ENCODE measurements at places on chromosomes 6 and 20.

DNA sequence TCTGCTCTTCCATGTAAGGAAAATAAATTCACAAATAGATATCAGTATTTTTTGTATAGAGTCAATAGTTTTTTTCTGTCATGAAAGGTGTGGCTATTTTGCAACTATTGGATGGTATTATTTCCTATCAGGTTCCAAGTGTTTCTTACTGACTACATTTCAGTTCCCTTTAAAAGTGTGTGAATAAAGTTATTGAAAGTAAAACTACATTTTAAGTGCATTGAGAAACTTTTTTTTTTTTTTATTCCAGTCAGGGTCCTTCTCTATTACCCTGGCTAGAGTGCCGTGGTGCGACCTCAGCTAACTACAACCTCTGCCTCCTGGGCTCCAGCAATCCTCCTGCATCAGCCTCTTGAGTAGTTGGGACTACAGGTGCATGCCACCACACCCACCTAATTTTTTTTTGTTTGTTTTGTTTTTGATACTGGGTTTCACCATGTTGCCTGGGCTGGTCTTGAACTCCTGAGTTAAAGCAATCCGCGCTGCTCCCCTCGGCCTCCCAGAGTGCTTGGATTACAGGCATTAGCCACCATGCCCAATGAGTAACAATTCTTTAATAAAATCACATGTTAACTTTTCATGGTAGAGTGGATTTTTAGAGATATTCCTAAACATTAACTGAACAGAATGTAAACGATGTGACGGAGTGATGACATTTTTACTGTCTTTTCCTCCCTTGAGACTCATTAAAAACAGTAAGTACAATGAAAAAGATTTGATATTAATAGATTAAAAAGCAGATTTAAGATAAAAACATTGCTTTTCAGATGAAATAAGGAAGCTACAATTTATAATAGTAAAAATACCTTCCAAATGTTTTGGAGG, 69.7 kb upstream of the ADGRF4 start:
- no peak for DNase-seq

DNA sequence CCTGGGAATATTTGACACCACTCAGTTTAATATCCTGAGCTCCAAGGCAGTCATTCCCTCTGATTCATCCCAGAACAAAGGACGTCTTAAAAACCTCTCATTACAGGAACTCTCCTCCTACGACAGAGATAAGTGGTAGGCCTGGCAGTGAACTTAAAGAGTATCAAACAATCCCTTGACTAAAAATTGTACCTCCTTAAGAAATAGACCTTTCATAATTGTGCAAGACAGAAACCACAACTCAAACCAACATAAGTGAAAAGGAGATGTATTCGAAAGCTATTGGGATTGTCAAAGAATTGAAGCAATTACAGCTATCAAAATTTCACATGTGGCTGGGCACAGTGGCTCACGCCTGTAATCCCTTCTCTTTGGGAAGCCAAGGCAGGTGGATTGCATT, 19.1 kb upstream of the BNIP5 start:
- no peak for DNase-seq

DNA sequence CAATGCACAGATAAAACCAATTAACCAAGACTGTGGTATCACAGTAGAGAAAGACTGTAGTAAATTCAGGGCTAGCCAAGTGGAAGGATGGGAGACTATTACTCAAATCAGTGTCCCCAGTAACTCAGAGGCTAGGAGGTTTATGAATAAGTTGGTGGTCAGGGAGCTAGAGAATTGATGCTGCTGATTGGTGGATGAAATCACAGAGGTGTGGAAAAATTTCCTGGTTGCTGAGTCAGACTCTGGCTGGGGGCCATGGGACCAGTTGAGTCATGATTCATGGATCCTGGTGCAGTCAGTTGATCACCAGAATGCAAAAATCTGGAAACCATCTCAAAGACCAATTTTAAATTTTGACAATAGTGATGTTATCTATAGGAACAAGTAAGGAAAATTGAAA, 555.9 kb downstream of the C6orf118 start:
- DNase-seq: no peak

- DNase-seq: no peak
Observed at GRCh38 chr20:43746344-43747137, 19.7 kb upstream of the GTSF1L start.

DNA sequence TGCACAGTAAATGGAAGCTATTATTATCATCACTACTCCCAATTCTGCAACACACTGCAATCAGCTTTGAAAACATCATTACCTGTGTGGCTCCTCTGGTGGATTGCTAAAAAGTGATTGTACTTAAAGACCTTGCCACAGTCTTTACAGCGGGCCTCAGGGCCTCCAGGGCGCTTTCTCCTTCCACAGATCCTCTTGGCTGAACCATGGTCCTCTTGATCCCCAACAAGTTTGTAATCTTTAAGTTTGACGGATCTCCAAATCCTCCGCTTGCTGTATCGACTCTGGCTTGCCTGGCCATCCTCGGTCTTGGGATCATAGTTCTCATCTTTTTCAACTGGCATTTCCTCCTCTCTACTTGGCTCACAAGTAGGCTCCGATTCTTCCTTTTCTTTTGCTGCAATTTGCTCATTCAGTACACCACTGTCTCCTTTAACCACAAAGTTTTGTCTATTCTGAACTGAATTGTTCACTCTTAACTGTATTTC, 2.0 kb downstream of the ZBTB24 start:
- no peak for DNase-seq

DNA sequence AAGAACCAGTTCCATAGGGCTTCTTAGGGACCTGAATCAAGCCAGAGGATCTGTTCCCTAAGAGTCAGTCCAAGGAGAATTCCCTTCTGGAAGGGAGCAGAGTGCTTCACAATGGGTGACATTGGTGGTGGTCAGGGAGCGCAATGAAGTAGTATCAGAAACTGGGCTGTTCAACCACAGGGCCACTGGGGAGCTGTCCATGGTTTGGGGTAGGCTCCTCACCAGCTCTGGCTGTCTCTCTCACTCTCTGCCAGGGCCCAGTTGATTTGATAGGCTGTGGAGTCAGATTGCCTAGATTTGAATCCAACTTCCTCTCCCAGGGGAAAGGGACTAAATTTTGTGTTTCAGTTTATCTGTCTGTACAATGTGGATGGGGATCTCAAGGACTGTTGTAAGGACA, 36.7 kb upstream of the CHD6 start:
- peak; percentile 63 for DNase-seq

- DNase-seq: no peak
Observed at GRCh38 chr20:59363101-59363500, 62.7 kb downstream of the EDN3 start.

- no peak for DNase-seq
Observed at GRCh38 chr6:45667300-45667699, 289.6 kb upstream of the SUPT3H start.

GRCh38 chr6:18413381-18413780, 26.2 kb downstream of the RNF144B start:
- no peak for DNase-seq

DNA sequence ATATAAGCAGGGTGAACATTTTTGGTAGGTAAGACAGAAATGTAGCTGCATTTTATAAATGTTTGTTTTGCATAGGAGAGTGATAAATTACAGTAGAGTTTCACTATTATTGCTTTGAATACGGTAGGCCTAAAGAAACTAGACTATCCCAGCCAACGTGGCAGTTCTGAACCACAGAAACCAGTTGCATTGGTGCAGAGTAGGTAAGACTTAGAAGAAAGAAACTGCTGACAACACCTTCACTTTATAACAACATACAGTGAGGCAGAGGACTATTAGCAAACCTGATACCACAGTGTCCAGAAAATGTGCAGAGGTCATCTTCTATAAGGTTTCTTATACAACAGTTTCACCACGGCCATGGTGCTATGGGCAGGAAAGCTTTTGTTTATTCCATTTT, 566.1 kb downstream of the KIF16B start:
- no peak for DNase-seq
